Fibroblast of the aortic adventitia (primary cell): ENCODE measurements at places on chromosomes 4 and X.

GRCh38 chr4:11704186-11704830 is 275.6 kb upstream of the HS3ST1 start:
- DNase-seq, result peak; percentile 34

GRCh38 chrX:111407948-111408347 is 4.0 kb downstream of the DCX start:
- DNase-seq, result no peak

- no peak for DNase-seq
These were observed 83.8 kb upstream of the CLCN4 start for GRCh38 chrX:10072786-10073568.

- DNase-seq, result peak; percentile 64
These were observed 31.6 kb downstream of the ETDC start for GRCh38 chrX:135340831-135341230.
